ENCODE measurements at places on chromosomes 16 and 17.

- DNase-seq = no peak
These were observed 27.6 kb upstream of the CCL1 start for GRCh38 chr17:34390649-34391048.

DNA sequence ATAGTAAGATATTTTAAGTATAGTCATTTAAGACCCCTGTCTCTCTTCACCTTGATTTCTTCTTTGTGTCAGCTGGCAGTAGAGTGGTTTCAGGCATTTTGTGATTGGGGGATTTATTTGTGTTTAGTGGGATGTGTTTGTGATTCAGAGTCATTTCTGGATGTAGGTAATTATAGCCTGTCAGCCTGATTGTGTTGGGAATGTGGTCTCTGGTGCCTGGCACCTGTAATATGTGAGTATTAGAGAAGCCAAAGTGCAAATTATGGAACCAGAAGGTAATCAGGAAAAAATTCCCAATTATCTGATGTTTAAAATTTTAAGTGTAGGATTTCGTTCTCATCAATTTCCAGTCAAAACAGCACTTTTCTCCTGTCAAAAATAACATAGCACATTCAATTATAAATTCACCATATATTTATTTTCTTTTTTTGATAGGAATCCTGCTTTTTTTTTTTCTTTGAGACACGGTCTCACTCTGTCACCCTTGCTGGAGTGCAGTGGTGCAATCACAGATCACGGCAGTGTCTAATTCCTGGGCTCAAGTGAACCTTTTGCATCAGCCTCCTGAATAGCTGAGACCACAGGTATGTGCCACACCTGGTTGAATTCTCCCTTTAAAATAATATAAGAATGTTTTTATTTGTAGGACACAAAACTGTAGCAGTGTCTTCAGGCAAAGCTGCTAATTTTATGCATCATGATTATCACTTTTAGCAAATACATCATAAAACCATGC is 42.7 kb downstream of the ATF7IP2 start:
- no peak for DNase-seq

- DNase-seq = no peak
These were observed 2255.3 kb downstream of the TP53TG3F start for GRCh38 chr16:35714665-35715064.

GRCh38 chr16:56848029-56848936 is 16.7 kb upstream of the SLC12A3 start:
- no peak for DNase-seq

DNA sequence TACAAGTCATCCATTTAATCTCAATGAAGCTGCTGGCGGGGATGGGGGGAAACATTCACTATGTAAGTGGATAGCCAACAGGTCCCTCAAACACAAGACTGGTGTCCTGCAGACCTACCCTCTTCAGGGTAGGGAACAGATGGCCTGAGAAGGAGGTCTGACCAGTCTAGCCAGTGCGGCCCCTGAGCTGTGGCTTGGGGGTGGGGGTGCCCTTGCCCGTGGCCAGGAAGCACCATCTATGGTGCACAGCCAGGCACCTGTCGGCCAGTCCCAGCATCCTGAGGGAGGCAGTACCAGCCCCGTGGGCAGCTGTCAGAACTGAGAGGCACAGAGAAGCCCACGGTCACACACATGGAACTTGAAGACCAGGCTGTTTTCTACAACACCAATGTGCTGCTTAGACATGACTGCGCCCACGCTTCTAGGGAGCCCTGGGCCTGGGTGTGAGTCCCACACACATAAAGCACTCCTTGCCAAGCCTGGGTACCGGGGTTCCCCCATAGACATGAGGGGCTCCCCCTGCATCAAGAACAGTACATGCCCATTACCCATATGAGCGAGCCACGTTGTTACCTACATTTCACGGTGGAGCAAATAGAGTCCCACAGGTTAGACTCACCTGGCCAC is 40.9 kb downstream of the RMI2 start:
- DNase-seq = no peak

DNA sequence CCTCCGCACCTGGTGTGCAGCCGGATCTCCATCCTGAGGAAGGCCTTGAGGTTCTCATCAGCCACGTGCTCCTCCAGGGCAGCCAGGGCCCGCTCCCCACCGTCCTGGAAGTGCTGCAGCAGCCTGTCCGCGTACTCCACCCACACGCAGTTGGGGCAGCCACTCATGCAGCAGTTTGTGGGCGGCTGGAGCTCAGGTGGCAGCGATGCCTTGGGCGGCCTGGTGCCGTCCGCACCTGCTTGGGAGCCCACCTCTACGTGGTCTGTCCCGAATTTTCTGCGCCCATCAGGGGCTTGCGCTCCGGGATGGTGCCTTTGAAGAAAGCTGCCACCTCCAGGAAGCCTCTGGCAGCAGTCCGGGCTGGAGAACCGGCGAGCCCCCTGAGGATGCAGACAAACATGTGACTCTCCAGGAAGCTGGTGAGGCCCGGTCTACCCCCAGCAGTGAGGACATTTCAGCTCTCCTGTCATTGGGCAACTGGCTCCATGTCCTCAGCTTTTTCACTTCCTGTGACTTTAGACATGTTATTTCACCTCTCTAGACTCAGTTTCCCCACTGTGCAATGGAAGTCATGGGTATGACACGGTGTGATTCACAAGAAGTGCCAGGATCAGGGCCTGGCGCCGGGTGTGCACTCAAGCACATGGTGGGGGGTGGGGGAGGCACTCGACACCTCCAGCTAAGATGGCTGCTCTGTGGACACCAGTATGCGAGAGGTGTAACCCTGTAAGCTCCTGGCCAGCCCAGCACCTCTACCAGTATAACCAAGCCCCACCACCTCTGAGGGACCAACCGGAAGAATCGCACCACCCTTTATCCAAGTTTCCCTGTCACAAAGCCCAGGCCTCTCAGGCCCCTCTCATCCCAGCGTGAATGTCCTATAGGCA is 957 bp downstream of the OXLD1 start:
- peak; percentile 54 for DNase-seq

GRCh38 chr17:70049801-70050591 is 25.0 kb upstream of the KCNJ16 start:
- no peak for DNase-seq

GRCh38 chr17:67974598-67975066 is 21.6 kb downstream of the C17orf58 start:
- DNase-seq = no peak

GRCh38 chr16:57598437-57598836 is 30.0 kb upstream of the ADGRG1 start:
- DNase-seq = no peak

DNA sequence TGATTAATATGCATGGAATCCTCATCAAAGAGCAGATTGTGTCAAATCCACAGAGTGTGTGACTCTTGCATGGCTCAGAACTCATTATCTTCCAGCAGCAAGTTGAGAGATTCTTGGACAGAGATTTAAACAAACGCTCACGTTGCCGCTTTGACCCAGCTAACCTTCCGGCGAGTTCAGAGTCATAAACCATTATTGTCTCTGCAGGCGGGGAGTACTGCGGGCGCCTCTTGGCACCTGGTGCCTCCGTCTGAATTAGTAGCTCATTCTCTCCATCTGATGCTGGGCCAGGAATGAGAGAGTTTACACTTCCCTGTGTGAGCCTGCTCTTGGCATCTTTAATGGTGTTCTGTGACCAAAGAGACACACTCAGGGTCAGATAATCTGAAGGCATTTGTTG is 138.6 kb upstream of the WSCD1 start:
- no peak for DNase-seq

DNA sequence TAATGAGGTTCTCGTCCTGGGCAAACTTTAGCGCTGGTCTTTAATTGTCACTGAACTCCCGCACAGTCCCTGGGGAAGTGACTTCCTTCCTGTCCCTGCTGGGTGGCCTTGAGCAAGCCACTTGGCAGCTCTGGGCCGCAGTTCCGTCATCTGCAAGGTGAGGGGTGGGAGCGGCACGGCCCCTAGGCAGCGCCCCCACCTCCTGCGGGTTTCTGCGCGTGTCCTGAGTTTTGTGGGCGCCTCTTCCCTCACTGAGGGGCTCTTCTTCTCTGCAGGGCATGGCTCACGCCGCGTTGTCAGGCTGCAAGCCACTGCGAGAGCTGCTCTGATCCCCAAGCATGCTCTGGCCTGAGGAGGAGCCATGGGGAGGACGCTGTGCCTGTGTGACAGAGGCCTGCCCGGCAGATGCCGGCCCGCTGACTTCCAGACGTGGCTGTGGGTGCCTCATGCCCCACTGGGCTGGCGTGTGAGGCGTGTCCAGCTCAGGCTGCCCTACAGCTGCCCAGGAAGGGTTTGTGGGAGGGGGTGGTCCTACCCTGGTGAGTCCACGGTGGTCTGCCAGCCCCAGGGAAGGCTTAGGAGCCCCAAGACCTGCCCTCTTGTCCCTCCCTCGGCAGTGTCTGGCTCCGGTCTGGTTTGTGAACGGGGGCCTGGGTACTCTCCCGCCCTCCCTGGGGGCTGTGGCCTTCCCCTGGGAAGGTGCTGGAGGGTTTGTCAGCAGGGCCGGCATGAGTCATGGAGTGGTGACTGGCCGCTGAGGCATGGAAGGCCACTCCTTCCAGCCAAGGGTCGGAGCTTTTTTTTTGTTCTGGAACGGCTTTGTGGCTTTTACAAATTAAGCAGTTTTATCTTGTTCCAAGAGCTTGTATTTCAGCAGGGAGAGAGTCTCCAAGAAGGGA is 182.0 kb downstream of the SEC14L1 start:
- no peak for DNase-seq

GRCh38 chr17:74386386-74386785 is 19.1 kb downstream of the GPR142 start:
- no peak for DNase-seq

DNA sequence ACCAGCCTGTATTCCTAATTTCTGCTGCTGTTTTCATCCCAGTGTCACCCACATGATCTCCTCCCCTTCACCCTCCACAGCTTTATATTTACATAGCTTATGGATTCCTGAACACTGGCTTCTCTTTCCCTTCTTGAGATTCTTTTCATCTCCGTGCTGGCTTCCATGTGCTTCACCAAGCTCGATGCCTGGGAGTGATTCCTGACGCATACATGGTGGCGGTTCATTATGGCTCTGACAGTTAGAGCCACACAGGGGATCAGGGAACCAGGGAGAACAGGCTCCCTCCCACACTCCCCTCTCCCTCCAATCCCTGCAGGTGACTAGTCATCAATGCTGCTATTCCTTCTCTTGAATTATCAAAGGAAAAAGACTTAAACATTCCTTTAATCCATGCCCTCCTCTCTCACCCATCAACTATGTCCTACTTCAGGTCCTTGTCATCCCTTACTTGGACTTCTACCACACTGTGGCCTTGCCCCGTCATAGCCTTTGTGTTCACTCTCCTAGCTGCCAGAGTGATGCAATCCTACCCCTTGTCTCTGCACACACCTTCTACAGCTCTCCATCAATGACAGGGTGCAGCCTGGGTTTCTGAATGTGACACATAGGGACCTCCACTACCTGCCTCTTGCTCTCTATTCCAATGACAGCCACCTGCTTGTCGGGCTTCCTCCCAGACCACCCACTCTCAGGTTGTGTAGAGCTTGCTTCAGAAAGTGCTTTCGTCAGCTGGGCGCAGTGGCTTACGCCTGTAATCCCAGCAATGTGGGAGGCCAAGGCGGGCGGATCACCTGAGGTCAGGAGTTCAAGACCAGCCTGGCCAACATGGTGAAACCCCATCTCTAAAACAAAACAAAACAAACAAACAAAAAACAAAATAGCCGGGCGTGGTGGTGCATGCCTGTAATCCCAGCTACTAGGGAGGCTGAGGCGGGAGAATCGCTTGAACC is 43.6 kb downstream of the MYH13 start:
- no peak for DNase-seq

- DNase-seq = no peak
These were observed 327.9 kb downstream of the SLC39A11 start for GRCh38 chr17:72764632-72765041.

DNA sequence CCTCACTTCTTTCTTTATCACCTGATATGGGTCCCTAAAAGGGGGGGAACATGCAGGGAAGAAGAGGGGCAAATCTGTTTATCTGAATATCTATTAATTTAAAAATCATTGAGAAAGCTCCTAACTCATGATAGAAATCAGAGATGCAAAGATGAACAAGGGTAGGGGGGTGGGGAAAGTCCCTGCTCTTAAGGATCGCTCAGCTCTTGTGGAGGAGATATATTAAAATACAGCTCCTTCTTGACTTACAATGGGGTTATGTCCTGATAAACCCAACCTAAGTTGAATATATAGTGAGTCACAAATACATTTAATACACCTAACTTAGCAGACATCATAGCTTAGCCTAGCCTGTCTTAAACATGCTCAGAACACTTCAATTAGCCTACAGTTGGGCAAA is 237.5 kb downstream of the MAF start:
- no peak for DNase-seq

GRCh38 chr16:27639561-27640276 is 89.8 kb downstream of the KATNIP start:
- DNase-seq = no peak
